ENCODE measurements at places on chromosomes 12 and 14.
A peak's percentile ranks its signal among the peaks of the same experiment; 100 is the strongest.

DNA sequence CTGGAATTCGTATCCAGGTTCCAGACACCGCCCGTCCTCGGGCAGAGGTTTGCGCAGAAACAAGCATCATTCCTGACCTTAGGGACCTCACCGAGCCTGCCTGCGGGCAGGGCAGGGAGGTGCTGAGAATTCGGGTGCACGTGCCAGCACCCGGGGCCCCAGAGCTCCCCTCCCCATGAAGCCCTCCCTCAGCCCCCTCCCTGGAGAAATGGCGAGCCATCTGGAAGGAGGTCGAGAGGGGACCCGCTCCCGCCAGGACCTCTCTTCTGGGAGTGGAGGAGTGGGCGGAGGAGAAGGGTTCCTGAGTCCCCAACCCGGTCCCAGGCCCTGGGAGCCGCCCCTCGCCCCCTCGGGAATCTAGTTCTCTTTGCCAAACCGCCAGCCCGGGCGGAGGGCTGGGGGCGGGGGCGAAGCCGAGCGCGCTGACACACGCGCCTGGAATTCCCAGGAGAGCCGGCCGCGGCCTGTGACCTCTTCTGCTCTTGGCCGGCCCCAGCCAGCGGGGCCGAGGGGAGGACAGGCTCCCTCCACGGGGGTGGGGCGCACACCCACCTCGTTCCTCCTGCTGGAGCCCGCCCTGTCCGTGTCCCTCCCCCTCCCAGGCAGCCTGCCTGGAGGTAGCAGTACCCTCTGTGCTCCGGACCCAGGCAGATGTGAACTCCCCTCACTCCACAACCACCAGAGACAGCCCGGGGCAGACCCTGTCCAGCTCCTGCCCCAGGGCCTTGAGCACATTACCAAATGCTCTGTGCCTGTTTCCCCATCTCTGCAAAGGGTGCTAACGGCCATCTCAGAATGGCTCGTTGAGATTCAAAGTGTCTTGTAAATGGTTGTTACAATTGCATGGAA is 23.0 kb upstream of the GPR132 start:
- DNase-seq = no peak

GRCh38 chr12:54526812-54527630 is 22.4 kb upstream of the PDE1B start:
- no peak for DNase-seq

GRCh38 chr12:48285751-48286650 is 64.7 kb downstream of the ZNF641 start:
- DNase-seq = no peak

GRCh38 chr12:49019443-49020324 is 1.1 kb upstream of the PRKAG1 start:
- no peak for DNase-seq

- peak; percentile 53 for DNase-seq
Measured at GRCh38 chr12:121800694-121801594, 2.9 kb upstream of the SETD1B start.

GRCh38 chr12:99706736-99707473 is 59.4 kb downstream of the GARIN6 start:
- no peak for DNase-seq

DNA sequence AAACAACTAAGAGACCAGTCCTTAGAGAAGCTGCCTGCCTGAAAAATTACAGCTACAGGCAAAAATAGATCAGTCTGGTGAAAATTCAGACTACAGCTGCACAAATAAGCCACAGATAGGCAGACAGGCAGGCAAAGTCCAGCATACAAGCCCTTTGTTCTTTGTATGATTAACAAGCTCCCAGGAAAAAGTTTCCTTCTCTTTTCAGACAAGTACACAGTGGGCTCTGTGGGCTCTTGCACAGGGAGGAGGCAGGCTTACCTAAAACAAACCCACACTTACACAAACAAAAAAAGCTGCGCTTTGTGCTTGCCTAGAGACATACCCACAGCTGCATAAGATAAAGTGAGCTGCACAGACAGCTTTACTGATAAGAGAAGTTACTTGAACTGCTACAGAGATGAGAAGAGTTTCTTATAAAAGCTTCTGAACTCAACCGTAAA is 7.7 kb downstream of the OR6C68 start:
- no peak for DNase-seq

- no peak for DNase-seq
Measured at GRCh38 chr12:127284870-127285431, 982.0 kb upstream of the TMEM132C start.

DNA sequence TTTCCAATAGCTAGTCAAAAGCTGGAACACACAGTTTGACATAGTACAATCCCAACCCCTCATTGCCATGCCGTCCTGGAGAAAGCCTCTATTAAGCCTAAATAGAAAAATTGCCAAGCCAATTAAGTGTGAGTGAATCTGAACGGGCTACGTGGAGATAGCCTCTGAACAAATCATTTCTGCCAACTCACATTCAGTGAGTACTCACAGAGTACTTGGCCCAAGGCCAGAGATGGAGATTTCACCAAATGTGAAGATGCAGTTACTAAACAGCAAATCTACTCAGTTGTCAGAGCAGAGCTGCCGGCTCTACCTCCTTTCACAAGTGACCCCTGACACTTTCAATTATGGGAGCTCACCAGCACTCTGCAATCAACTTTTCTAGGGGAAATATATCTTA is 350.0 kb downstream of the GALC start:
- DNase-seq = no peak

GRCh38 chr12:119842380-119842779 is 34.7 kb downstream of the CIT start:
- DNase-seq = no peak

DNA sequence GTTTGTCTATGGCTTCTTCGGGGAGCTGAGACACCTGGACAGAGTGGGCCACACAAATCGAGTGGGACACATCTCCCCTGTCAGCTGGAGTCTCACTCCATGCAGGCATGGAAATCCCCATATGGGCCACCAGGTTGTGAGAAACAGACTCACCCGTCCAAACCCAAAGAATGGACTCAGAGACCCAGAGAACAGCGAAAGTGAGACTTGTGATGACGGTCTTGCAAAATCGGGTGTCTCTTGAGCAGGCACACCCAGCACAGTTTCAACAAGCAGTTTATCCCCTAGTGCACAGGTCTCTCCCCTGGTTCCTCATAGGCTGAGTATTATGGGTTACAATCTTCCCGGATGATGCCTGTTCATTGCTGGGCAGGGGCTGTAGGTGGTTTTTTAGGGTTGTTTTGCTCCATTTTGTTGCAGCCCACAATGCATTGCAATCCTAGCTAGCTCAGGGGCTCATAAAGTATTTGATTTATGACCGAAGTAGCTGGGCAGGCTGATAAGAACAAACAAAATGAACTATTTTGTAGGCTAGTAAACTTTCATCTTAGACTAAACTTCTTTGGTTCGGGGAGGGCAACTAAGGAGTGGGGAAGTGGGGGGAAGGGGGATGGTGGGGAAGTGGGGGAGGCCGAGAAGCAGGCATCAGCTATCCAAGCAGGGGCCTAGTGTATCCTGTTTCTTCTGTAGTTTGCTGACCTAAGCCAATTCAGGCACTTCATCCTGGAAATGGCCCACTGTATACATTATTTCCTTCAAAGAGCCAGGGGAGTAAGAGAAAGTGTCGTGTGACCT is 45.3 kb downstream of the IQSEC3 start:
- no peak for DNase-seq

- DNase-seq = no peak
Measured at GRCh38 chr12:50467439-50467838, 37.3 kb upstream of the DIP2B start.

DNA sequence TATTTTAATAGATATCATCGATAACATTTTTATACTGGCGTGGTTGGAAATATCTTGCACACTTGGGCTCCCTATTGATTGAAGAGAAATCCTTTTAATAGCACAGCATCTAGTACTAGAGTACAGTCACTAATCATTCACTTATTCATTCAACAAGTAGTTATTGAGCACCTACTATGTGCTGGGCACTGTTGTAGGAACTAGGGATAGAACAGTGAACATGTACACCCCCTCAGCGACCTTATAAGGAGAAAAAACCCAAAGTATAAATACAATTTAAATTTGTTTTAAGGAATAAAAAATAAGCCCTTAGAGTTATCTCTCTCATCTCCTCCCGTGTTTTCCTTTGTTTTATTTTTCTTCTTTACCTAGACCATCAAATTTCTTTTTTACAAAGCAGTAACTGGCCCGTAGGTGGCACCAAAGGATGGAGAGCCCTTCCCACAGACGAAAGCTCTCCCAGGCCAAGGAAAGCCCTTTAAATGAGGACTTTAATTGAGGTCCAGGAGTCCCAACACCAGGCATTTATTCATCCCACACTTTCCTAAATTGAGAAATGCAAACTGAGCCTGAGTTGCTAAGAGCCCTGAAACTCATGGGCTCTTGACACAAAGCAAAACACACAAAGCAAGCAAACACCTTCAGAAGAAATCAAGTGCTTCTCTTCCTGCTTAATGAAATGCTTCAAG is 29.0 kb downstream of the PEBP1 start:
- no peak for DNase-seq

GRCh38 chr12:50120953-50121352 is 8.9 kb downstream of the COX14 start:
- no peak for DNase-seq

- no peak for DNase-seq
Measured at GRCh38 chr12:27253347-27253746, 9.3 kb downstream of the STK38L start.

DNA sequence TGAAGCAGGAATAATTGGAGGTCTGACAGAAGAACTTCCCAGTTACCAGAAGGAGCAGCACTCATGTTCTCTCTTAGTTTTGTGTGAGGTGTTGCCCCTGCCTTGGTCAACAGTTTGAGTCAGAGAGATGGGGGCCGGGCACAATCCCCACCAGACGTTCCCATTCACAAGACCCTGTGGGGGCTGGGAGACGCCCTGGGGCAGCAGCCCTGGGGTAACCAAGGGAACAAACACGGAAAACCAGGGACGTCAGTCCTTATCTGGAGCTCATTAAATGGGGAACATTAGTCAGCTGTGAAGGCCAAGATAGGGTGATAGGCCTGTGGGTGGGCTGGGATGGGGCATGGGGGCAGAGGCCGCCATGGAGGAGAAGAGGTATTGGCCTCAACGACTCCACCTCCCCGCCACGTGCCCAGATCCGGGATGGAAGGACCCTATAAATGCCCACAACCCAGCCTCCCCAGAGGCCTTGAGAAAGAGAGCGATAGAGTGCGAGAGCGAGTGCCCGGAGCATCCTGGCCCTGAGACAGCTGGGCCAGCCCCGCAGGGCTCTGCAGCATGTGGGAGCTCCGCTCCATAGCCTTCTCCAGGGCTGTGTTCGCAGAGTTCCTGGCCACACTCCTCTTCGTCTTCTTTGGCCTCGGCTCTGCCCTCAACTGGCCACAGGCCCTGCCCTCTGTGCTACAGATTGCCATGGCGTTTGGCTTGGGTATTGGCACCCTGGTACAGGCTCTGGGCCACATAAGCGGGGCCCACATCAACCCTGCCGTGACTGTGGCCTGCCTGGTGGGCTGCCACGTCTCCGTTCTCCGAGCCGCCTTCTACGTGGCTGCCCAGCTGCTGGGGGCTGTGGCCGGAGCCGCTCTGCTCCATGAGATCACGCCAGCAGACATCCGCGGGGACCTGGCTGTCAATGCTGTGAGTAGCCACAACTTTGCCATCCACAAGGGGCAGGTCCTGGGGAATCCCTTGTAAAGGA is at the start of gene AQP2:
Gene AQP2 (plus strand): TSS at position 465 of the 979 bp plus-strand sequence. CDS start 94 bp downstream, at position 559.
- DNase-seq = no peak

DNA sequence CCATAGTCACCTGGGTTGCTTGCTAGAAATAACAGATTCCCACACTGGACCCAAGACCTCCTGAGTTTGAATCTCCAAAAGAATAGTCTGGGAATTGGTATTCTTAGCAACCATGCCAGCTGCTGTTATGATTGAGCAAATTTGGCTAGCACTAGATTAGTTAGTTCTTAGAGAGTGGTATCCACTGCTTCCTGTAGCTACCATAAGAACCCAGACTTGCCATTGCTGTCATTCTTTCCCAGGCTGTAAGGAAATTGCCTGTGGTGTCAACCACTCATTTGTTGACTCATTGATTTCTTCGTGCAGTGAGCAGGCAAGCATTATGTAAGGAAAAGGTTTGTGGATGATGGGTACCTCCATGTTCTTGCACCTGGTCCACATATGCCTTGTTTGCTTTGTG is 201.8 kb upstream of the RGS6 start:
- no peak for DNase-seq

GRCh38 chr12:51669271-51669670 is 78.2 kb downstream of the SCN8A start:
- no peak for DNase-seq

Measured in stimulated activated CD8-positive, alpha-beta memory T cell treated with anti-CD3 and anti-CD28 coated beads, Interleukin-4, amount 100 ng/mL, for 1 hour (primary cell).